ENCODE measurements at places on chromosomes 3 and 15.

- DNase-seq, result no peak
These were observed 5.4 kb upstream of the LMAN1L start for GRCh38 chr15:74807282-74807681.

- no peak for DNase-seq
These were observed 151.5 kb downstream of the B3GALNT1 start for GRCh38 chr3:160953686-160954085.

- DNase-seq, result no peak
These were observed 42.0 kb downstream of the WWTR1 start for GRCh38 chr3:149615731-149616221.

DNA sequence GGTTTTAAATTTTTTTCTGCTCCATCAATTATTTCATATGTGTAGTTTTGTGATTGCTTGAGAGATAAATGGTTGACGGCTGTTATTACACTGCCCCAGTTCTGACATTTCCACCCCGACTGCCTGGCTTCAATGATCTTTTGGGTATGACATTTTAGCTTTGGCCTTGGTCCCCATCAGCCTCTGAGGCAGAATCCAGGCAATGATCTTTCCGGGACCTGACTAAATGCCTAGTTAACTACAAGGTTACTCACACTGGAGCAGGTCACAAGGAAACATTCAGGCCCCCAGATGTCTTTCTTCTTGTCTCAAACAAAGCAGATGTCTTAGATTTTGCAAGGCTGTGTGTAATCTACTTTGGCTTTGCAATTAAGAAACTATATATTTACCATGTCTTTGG, 61.1 kb upstream of the TMCO5A start:
- DNase-seq, result no peak

DNA sequence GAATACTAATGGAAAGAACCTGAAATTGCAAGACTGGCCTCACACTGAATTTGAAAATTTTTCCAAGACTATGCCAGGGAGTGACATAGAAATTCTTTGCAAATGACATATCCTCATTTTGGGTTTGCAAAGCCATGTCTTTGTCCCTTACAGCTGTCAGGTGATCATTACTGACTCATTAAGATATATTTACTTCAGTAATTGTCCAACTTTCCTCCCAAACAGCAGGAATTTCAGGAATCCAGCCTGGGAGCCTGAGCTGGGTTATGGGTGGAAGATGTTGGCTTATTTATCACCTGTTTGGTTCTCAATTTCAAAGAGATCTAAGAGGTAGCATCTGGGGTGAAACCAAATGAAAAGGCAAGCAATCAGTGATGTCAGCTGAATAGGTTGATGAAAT, 111.6 kb upstream of the ACP3 start:
- no peak for DNase-seq

Measured in colonic mucosa (tissue), 4 donors.